ENCODE measurements at places on chromosomes 3 and 15. TPM values are rescaled to one million over a fixed set of nuclear protein-coding genes. Genes with fewer than 3 reads are reported as not detected.

DNA sequence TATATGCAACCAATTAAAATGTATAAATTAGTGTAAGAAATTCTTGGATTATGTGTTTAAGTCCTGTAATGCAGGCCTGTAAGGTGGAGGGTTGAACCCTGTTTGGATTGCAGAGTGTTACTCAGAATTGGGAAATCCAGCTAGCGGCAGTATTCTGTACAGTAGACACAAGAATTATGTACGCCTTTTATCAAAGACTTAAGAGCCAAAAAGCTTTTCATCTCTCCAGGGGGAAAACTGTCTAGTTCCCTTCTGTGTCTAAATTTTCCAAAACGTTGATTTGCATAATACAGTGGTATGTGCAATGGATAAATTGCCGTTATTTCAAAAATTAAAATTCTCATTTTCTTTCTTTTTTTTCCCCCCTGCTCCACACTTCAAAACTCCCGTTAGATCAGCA is 65.4 kb upstream of the ACAD9 start:
- H3K36me3 ChIP-seq = peaks cover 28% of the 10 kb centered on the region
- H3K4me1 ChIP-seq = no peaks in the 10 kb centered on the region
- no peak overlapping the region for H3K4me3 ChIP-seq
- no peaks in the 10 kb centered on the region for H3K27me3 ChIP-seq

DNA sequence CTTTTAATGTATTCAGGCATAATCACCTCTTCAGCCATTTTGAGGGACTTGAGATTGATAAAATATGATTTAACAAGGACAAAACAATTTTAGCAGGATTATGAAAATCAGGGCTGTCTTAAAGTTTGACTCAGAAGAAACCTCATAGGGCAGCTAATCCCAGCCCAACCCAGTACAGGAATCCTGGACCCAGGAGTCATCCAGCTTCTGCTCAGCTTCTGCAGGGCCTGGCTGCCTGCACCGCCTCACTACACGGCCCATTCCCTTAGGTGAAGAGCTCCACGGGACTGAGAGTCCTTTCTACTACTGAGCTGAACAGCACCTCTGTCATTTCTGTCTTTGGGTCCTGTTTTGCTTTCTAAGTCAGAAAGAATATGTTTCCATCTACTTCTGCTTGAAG is 37.5 kb downstream of the ARHGAP31 start:
- no peak overlapping the region for H3K27ac ChIP-seq
- no peaks in the 10 kb centered on the region for H3K4me1 ChIP-seq
- DNase-seq = no peak
- H3K27me3 ChIP-seq = no peaks in the 10 kb centered on the region
- H3K36me3 ChIP-seq = no peaks in the 10 kb centered on the region
- H3K4me3 ChIP-seq = no peak overlapping the region

- no peaks in the 10 kb centered on the region for H3K36me3 ChIP-seq
- no peak overlapping the region for H3K27ac ChIP-seq
- DNase-seq = no peak
- H3K27me3 ChIP-seq = no peaks in the 10 kb centered on the region
- H3K4me3 ChIP-seq = no peak overlapping the region
- no peaks in the 10 kb centered on the region for H3K4me1 ChIP-seq
Observed at GRCh38 chr15:77014132-77015081, 19.5 kb downstream of the PSTPIP1 start.

GRCh38 chr15:85172846-85173490 is 191.3 kb downstream of the PDE8A start:
- no peaks in the 10 kb centered on the region for H3K36me3 ChIP-seq
- DNase-seq = no peak
- H3K27me3 ChIP-seq = no peaks in the 10 kb centered on the region
- no peak overlapping the region for H3K4me3 ChIP-seq
- no peak overlapping the region for H3K27ac ChIP-seq
- H3K4me1 ChIP-seq = peaks cover 17% of the 10 kb centered on the region

The EPHB3 gene
- polyA plus RNA-seq = 2.9 TPM

The GOLGA6L2 gene
- polyA plus RNA-seq = not detected

The MLF1 gene
- polyA plus RNA-seq = 18.6 TPM
